ENCODE measurements at places on chromosomes 2 and 18.

GRCh38 chr2:189096769-189097447, 82.7 kb downstream of the COL5A2 start:
- DNase-seq, result no peak

DNA sequence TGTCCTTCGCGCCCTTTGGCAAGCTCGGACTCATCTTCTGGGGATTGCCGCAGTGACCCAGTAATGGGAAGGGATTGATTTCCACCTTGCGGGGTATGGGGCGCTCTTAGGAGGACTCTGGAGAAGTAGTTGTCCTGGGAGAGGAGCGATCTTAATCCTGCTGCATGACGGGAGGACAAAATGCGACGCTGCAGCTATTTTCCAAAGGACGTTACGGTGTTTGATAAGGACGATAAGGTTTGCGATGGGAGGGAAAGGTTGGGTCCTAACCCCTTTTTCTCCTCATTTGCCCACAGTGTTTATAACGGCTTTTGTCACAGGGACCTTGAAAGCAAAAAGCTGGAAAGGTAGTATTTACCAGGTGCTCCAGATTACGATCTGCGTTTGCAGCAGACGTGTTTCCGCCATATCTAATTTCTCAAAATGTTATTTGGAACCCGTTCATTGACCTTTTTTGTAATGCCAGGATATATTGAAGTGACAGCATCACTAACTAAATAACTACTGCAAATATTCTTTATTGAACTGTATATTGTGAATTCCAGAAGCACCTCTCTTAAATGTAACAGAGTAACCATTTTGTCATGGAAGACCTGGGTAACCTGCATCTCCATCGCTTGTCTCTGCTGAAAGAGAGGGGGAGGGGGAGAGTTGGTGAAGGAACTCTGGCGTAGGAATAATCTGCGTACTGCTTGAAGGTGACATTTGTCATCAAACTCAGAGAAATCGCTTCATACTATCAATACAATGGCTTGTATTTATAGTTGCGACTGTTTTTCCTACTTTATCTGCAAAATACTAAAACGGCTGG, 590 bp downstream of the MDH1 start:
- peak; percentile 18 for DNase-seq

GRCh38 chr2:54516842-54517241, 60.7 kb downstream of the SPTBN1 start:
- no peak for DNase-seq

DNA sequence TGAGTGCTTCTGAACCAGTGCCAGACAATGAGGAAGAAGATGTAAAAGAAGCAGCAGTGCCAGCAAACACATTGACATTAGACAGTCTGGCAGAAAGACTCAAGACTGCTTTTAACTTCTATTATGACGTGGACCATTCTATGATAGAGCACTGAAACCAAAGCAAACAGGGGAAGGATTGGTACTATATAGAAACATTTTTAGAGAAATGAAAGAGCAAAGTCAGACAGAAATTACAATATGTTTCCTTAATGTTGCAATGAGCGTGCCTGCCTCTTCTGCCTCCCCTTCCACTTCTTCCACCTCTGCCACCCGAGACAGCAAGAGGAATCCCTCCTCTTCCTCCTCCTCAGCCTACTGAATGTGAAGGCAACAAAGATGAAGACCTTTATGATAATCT, 39.7 kb downstream of the DHX57 start:
- peak; percentile 30 for DNase-seq

DNA sequence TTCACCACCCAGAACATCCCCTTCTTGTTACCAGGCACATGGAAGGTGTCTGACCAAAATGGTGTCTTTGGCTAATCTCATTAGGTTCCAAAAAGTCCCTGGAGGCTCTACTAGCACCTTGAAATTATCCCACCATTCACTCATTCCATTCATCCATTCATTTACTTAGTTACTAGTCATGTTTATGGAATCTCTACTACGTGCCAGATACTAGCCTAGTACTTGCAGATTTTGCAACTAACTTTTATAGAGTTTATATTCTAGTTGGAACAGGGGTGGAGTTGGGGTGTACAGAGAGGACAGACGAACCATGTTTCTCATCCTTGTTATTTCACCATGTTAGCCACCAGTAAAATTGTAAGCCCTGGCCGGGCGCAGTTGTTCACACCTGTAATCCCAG, 4.0 kb upstream of the NOP58 start:
- no peak for DNase-seq

DNA sequence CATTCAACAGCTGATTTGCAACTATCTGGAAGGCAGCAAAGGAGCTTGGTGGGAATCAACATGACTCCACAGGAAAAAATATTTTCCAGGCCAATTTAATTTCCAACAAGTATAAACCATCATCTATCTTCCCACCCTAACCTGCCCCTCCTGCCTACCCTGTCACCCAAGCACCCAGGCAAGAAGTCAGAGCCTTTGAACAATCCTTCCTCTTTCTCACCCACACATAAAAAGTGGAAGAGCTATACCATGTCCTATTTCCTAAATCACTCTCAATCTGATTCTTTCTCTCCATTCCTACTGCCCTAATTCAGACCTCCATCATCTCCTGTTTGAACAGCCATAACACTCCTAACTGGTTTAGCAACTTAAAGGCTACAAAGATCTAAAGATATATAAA, 12.7 kb downstream of the SPIRE1 start:
- no peak for DNase-seq

GRCh38 chr2:218701806-218702205, 8.8 kb upstream of the TTLL4 start:
- no peak for DNase-seq

GRCh38 chr2:172308253-172308935, 119.0 kb upstream of the ITGA6 start:
- no peak for DNase-seq

- DNase-seq, result no peak
These were observed 4.2 kb downstream of the RNF152 start for GRCh38 chr18:61888622-61889021.

DNA sequence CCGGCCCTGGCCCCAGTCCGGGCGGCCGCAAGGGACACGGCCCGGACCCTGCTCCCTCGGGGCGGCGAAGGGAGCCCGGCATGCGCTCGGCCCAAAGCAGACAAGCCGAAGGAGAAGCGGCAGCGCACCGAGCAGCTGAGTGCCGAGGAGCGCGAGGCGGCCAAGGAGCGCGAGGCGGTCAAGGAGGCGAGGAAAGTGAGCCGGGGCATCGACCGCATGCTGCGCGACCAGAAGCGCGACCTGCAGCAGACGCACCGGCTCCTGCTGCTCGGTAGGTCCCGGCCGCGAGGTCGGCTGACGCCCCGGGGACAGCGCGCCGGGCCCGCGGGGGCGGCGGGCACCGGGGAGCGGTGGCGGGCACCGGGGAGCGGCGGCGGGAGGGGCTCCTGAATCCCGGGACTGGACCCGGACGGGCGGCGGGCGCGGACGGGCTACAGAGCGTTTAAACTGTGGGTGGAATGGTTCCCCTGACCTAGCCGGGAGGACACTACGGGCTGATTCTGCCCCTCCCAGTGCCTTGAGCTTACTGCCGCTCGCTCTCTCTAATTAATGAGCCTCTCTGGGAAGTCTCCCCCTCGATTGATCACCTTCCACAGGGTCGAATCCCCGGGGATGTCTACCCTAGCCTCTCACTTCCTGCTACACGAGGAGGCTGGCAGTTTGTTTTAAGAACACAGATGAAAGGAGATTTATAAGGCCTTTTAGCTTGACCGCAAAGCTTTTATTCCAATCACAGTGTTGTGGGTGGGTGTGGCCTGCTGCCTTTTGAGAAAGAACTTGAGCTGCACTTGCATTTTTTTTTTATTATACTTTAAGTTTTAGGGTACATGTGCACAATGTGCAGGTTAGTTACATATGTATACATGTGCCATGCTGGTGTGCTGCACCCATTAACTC, 853 bp downstream of the GNAL start:
- DNase-seq, result no peak

DNA sequence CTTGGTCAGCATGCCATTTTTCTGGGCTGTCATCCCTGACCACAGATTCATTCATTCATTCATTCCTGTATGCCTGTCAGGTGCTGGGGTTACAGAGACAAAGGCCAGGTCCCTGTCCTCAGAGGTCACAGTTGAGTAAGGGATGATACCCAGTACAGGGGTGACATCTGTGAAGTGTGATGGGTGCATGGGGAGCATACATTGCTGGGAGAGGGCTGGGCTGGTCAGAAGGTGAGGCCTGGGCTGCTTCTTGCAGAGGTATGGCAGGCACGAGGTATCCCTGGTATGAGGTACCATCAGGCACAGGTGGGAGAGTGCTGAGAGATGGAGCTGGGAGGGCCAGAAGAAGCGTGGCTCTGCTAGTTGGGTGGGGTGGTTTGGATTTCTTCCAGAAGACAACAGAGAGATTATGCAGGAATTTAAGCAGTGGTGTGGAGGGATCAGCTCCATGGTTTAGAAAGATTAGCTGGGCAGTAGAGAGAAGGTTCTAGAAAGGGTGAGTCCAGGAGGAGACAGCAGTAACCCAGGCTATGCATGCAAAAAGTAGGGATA, 181.9 kb upstream of the HAAO start:
- no peak for DNase-seq

- DNase-seq, result no peak
These were observed 195.7 kb downstream of the LRATD1 start for GRCh38 chr2:14828223-14828622.

GRCh38 chr2:207673431-207673830, 38.0 kb upstream of the CCNYL1 start:
- DNase-seq, result no peak

GRCh38 chr2:127014224-127014623, 92.7 kb downstream of the BIN1 start:
- no peak for DNase-seq

- no peak for DNase-seq
These were observed 202.4 kb downstream of the FHOD3 start for GRCh38 chr18:36499938-36500337.

- no peak for DNase-seq
These were observed 13.5 kb downstream of the RFX8 start for GRCh38 chr2:101461381-101461780.

GRCh38 chr2:151789055-151789834, 39.0 kb downstream of the ARL5A start:
- DNase-seq, result no peak

- DNase-seq, result no peak
These were observed 796 bp downstream of the MYO1B start for GRCh38 chr2:191245869-191246531.

DNA sequence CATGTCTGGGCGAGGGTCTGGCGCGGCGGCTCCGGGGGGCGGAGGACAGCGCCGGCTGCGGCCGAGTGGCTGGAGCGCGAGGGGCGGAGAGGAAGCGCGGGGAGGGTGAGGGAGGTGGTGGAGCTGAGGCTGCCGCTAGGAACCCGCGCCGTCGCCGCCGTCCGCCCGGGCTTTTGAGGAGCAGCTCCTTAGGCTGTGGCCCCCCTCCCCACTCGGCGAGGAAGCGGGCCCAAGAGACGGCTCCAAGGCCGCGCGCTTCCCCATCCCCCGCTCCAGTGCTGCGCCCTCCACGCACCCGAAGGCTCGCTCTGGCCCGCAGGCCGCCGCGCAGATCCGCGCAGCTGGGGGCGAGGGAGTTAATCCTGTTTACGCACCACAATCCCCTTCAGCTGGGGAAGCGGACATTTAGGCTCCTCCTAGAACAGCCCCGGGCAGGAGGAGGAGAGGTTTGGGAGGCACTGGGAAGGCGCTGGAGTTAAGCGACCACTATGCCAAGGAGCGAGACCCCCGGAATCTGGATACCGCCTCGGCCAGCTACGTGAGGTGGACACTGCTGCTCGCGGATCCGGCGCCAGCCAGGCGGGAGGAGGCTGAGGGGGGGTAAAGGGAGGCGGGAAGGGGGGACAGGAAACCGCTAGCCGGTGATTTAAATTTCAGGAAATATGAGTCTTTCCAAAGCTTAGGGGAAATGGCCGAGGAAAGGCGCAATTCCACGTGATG, at the start of gene CNRIP1:
CNRIP1 (minus strand) TSS at position 552 of the 720 bp plus-strand sequence; CDS start at position 3, 549 bp downstream.
- no peak for DNase-seq

DNA sequence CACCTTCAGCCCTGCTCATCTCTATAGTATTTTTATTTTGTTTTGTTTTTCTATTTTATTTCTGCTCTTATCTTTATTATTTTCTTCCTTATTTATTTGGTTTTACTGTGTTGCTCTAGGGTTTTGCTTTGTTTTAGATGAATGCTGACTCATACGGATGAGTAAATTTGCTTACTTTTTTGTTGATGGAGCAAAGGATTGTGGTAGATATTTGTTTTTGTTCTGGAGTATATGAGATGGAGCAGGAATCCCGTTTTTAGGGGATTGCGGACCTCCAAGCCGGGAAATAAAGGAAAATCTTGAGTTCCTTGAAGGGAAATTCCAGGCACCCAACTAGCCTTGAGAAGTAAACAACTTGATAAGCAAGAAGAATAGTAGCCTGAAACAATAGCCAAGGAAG, 15.3 kb upstream of the COLEC12 start:
- no peak for DNase-seq

- peak; percentile 8 for DNase-seq
These were observed 383.9 kb downstream of the ARHGAP15 start for GRCh38 chr2:143513081-143513480.

DNA sequence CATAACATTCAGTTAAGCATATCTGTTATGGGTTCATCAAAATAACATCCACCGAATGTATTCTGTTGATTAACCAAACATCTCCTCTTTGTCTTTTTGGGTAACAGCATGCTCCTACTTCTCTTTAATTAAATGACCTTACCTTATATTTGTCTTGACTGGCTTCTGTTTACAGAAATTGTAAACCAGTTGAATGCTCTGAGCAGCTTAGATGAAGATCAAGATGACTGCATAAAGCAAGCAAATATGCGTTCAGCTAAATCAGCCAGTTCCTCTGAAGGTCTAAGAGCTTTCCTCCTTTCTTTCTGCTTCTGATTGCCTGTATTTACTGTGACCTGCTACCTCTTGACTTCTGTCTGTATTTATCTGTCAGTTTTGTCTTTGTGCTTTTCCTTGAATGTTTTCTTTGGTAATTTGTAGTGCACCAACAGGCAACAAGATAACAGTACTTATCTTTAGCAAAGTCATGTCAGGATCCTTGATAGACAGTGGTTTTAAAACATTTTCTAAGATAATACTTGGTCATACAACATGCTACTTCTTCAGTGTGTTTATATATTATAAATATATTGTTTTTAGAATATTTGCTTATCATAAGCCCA, 152.8 kb downstream of the EHBP1 start:
- DNase-seq, result no peak

GRCh38 chr2:174686430-174686829, 77.8 kb downstream of the CHRNA1 start:
- no peak for DNase-seq

- DNase-seq, result no peak
These were observed 7.1 kb downstream of the HS1BP3 start for GRCh38 chr2:20643826-20644225.

DNA sequence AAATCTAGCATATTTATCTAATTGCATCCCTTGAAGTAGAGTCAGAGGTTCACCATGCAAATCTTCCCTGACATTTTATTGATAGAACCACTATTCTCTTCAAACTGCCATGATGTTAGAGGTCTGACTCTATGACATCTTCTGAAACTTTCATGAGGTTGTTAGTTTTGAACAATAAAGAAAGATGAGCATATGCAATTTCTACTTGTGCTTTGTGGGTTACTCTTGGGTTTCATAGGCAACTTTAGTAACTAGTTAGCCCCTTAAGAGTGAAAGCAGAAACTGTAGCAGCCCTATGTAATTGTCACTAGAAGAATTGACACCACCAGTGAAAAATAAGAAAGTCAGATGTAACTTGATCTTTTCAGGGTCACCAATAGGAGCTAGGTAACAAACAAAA, 53.1 kb upstream of the ZEB2 start:
- DNase-seq, result no peak

- no peak for DNase-seq
These were observed 52.9 kb upstream of the HPCAL1 start for GRCh38 chr2:10249798-10250197.

Data from CD4-positive, alpha-beta T cell treated with Interleukin-4 for 1 hour (primary cell).